ENCODE measurements at places on chromosomes 5 and 9. TPM values are rescaled to one million over a fixed set of nuclear protein-coding genes. Genes with fewer than 3 reads are reported as not detected.

TPM2 gene
- total RNA-seq = 244 TPM

PCDHB13 gene
- total RNA-seq = 2.8 TPM

IRGM gene
- 0.19 TPM for total RNA-seq

LHX6 gene
- total RNA-seq = 20.9 TPM

CARTPT gene
- total RNA-seq = not detected

ADAMTS12 gene
- total RNA-seq = 41.2 TPM

AQP7 gene
- 323 TPM for total RNA-seq

PCDHB12 gene
- total RNA-seq = 3.3 TPM

FOXE1 gene
- total RNA-seq = not detected

EGFL7 gene
- total RNA-seq = 155 TPM

PCDHA10 gene
- 1.8 TPM for total RNA-seq

BAAT gene
- total RNA-seq = not detected

ARL10 gene
- 4.4 TPM for total RNA-seq

MYOT gene
- total RNA-seq = 0.64 TPM

ANKHD1 gene
- total RNA-seq = 90.5 TPM

THBS4 gene
- total RNA-seq = 61.5 TPM

CBY3 gene
- total RNA-seq = not detected

TAF11L5 gene
- not detected for total RNA-seq

LPAR1 gene
- total RNA-seq = 42.6 TPM

MEIKIN gene
- total RNA-seq = 1.0 TPM

PFN3 gene
- total RNA-seq = not detected

SLC36A3 gene
- total RNA-seq = not detected

FCN2 gene
- total RNA-seq = 1.2 TPM

PCDHB4 gene
- total RNA-seq = 2.5 TPM

NXNL2 gene
- total RNA-seq = not detected

ANKRD31 gene
- 0.13 TPM for total RNA-seq

All from mesenteric fat pad (tissue), 1 donor.